NCI-H1694 treated with DMSO at 0.1 percent for 48 hours (cell line): ENCODE measurements at places on chromosomes 12 and 14.

- no peak for DNase-seq
Observed at GRCh38 chr14:22928237-22929103, 706 bp downstream of the PRMT5 start.

DNA sequence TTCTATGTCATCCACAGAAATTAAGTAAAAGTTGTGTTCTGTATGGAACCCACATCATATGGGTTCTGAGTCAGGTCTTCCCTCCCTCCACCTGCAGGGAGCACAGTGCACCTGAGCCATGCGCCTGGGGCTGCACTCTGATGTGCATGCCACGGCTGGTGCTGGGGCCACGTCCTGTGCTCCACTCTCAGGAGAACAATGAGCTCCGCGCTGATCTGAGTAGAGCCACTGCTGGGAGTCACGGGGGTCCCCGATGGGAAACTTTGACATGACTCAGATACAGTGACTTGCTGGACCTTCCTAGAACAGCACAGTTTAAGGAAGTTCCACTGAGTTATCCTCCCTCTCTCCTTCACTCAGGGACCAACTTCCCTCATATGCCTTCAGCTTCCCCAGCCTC, 683.4 kb downstream of the TMEM121 start:
- no peak for DNase-seq

- no peak for DNase-seq
Observed at GRCh38 chr12:120584343-120585149, 3.3 kb upstream of the POP5 start.

- no peak for DNase-seq
Observed at GRCh38 chr14:19941668-19942067, 11.0 kb downstream of the OR4K1 start.

- no peak for DNase-seq
Observed at GRCh38 chr12:117485984-117486839, 124.8 kb upstream of the NOS1 start.

DNA sequence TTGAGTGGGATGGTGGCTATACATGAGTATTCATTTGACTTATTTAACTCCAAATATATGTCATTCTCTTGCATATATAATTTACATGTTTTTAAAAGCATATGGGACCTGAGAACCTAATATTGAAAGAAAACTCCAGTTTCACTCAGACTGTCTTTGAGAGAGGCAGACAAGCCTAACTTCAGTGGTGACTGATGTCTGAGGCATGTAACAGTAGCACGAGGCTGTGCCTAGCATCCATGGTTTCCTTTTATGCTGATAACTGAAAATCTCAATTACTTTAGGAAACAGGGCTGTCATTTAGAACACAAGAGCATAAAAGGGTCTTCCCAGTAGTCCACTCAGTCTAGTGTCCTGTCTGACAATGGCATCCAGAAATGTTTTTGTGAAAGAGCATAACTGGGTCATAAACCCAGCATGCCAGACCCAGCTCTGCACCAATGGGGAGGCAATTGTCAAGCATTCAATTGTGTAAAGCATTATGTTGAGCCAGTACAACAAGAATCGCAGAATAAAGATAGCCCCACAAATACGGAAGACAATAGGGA, 24.3 kb downstream of the MAPK1IP1L start:
- no peak for DNase-seq

- DNase-seq: no peak
Observed at GRCh38 chr12:132199101-132199500, 54.8 kb downstream of the NOC4L start.

GRCh38 chr12:108175310-108175709, 46.2 kb downstream of the WSCD2 start:
- peak; percentile 33 for DNase-seq

DNA sequence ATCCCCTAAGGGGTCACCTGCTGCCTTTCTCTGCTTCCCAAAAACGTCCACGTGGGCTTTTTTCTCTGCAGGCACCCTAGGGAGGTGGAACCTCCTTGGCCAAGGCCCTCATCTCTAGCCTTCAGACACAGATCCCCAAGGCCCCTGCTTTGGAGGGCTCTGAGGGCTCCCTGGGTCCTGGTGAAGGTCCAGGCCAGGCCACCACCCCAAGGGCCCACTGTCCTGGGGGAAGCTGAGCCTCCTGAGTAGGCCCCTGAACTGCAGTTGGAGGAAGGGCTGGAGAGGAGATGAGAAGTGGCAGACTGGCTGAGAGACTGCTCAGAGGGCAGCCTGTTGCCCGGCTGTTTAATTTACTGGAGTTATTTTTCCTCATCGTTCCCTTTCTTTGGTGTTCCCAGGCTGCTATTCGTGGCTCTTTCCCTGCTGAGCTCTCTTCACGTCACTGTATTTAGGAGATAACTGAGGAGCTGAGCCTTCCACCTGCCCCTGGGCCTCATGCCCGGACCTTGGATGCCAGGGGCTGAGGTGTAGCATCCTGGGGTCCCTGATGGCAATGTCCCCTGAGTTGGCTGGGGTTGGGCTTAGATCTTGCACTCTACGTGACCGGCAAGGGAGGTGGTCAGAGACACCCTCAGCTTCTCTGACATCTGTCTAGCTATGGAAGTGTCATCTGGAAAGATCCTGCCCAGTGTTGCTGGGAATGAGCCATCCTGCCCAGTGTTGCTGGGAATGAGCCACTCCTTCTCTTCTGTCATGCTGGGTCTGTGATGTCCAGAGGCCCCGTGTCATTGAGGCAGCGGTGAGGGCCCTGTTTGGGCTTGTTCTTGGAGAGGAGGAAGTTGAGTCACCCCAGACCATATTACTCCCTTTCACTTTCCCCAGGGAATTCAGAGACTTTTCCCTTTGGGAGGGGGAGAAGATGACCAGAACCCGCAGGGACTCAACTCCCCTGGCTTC, 139.8 kb downstream of the TSPAN9 start:
- no peak for DNase-seq

- no peak for DNase-seq
Observed at GRCh38 chr14:67782090-67782489, 34.3 kb downstream of the ZFYVE26 start.

DNA sequence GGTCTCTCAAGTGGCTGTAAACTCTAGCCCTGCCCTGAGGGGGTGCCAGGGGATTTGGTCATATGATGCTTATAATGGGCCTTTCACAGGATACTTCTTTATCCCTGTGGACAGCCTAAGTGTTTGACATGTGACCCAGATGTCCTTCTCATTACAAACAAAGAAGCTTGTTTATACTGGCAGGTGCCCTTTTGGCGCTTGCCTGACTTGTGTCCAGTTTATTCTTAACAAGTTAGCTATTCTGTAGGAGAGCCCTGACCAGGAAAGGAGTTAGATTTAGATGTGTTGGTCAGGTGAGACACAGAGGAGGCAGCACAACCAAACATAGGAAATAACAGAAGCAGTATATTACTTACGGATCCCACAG, 51.9 kb downstream of the CCDC91 start:
- no peak for DNase-seq

DNA sequence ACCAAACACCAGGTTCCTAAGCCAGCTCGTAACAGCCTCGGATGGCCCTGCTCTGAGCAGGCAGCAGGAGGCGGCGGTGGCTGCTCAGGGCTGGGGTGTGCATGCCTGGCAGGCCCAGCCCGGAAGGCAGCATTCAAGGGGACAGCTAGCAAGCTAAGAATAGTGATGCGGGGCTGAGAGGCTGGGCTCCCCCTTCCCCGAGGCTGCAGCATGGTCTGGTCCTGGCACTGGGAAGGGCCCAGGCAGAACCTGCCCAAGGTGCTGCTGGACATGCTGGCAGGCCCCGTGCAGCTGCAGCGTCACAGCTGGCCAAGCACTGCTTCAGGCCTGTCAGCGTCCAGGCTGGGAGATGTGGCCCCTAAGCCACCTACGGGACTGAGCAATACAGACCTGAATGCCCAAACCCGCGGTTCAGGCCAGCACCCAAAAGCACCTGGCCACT, 26.4 kb upstream of the NUDT14 start:
- DNase-seq: no peak

- no peak for DNase-seq
Observed at GRCh38 chr12:106429636-106430035, 72.1 kb downstream of the POLR3B start.

GRCh38 chr12:98736352-98737321, 91.5 kb downstream of the APAF1 start:
- no peak for DNase-seq

- no peak for DNase-seq
Observed at GRCh38 chr14:90409209-90409730, 12.4 kb downstream of the CALM1 start.

DNA sequence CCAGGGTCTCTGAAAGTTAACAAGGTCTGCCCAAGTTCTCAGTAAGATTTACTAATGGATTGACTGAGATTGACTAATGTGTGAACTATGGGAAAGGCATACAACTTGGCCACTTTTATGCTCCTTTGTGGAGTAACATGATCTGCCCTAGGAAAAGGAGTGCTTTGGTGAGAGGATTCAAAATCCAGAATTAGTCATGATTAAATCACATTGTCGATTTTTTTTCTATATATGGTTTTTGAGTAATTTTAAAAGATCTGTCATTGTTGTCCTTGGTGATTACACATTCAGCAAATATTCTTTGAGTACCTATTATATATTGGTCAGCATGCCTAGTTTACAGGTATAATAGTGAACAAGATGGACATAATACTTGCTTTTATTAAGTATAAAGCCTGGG, 147.7 kb upstream of the SYT10 start:
- no peak for DNase-seq

GRCh38 chr14:28303248-28303647, 463.3 kb upstream of the FOXG1 start:
- DNase-seq: no peak

DNA sequence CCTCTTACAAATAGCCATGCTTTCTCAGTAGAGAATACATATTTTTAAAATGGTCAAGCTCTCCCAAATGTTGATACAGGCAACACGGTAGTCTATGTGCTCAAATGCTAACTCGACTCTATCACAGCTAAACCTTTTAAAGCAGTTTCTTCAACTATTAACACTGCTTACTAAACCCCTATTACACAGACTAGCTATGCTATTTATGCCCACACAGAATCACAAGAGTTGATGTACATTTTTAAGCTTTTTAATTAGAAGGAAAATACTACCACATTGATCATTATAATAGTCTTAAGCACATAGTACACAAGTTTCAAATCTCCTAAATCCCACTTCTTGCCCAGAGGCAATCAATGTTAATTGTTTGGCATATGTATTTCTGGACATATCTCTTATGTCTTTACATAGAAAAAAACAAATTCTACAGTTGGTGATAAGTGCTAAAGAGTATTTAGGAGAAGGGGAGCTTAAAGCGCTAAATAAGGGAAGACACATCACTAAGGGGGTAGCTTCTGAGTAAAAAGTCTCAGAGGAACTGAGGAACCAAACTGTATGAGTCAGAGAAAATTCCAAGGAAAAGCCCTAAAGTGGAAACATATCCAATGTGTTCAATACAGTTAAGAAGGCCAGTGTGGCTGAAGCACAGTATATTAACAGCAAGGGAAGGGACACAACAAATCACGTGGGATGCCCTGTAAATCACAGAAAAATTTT, 13.7 kb downstream of the HNRNPC start:
- DNase-seq: no peak

DNA sequence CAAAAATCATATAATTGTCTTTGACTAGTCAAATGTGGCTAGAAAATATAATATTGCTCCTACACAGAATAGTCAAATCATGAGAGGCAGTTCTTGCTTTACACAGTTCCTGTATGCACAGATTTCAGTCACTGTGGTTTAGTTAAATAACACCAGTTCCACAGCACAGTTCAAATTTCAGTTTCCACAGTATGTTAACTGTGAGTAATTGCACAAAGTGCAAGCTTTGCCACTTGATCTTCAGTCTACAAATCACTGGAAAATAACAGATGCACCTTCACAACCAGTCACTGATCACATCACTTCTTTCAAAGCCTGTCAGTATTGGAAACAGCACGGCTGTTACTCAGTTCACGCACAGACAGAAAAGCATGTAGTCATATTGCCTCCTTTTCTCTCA, 38.7 kb downstream of the KCNH5 start:
- DNase-seq: no peak

DNA sequence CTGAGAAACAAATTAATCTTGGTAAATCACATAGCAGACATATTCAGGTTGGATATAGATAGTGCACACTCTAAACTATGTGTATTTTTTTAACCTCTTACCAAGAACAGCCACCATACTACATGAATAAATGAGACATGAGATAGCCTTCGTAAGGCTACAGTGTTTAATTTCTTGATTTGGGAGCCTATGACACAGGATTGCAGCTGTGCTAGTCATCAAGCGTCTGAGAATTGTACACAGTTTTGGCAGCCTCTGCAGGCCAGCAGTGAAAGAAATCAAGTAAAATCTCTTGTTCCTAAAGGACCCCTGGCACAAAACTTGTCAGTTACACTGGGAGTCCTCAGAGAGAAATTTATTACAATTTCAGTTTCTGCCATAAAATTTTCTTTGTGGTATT, 236.1 kb downstream of the C12orf50 start:
- DNase-seq: no peak

GRCh38 chr12:12719496-12719895, 2.3 kb downstream of the CDKN1B start:
- peak; percentile 64 for DNase-seq

GRCh38 chr12:46024099-46024498, 33.7 kb upstream of the SCAF11 start:
- no peak for DNase-seq

- no peak for DNase-seq
Observed at GRCh38 chr14:93033983-93034670, 81.6 kb downstream of the ITPK1 start.

DNA sequence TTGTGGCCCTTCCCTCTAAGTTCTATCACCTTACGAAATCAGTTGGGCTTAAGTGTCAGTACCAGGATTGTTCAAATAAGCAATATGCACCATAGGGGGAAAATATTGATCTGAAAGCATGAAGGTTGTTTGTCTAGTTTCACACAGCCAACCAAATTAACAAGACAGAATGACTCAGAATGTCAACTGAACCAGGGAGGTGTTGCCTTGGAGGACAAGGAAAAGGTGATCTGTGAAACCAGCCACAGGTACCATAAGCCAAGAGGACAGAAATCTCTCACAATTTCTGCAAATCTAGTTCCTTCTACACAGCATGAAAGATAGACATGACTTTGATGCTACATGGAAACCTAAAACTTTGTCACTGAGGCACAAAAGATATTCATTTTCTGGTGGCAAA, 297.9 kb downstream of the BCL11B start:
- no peak for DNase-seq

DNA sequence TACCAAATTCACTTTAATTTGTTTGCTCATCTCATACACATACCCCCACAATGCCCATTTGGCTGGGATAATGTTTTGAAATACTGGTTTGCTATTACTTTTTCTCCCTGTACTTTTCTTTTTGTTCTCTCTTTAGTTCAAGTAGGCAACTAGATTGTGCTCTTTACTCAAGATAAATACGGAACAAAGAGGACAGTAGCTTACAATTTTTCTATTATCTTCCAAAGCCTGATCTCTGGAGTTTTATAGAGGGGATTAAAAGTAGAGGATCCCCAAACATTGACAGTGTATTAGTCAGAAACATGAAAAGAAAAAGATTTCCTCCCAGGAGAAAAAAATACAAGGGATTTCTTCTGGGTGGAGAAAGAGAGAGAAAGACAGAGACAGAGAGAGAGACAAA, 102.1 kb upstream of the FSCB start:
- no peak for DNase-seq

DNA sequence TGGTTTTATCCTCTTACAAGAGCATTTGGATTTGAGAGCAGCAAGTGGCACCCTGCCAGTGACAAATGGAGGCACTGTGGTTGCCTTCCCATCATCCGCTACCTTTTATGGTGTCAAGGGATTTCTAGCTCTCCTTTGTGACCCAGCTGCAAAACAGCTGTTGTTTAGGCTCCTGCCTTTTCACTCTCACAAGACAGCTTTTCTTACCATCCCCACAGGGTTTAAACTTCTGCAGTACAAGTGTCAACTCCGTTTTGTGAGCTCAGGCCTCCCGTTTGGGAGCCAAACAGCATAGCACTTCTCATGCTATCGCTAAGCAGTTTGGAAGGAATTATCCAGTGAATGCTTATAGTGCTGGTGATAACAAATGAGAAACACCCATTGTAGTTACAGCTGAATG, 331.4 kb downstream of the TMTC2 start:
- no peak for DNase-seq
